ENCODE measurements at places on chromosomes 1 and 21. TPM values are rescaled to one million over a fixed set of nuclear protein-coding genes. Genes with fewer than 3 reads are reported as not detected.

Gene LCE1B
- not detected for polyA plus RNA-seq

Gene CYP4A22
- not detected for polyA plus RNA-seq

Gene GPR52
- not detected for polyA plus RNA-seq

Gene SLFNL1
- polyA plus RNA-seq = 0.31 TPM

Gene CFAP141
- not detected for polyA plus RNA-seq

Gene C4BPB
- 1.1 TPM for polyA plus RNA-seq

Gene CFAP107
- polyA plus RNA-seq = not detected

Gene PEF1
- polyA plus RNA-seq = 58.9 TPM

Gene OPRD1
- polyA plus RNA-seq = 0.06 TPM

Gene AADACL4
- polyA plus RNA-seq = not detected

Gene VANGL2
- 20.6 TPM for polyA plus RNA-seq

Gene UMODL1
- 0.43 TPM for polyA plus RNA-seq

Gene TRIM67
- 0.39 TPM for polyA plus RNA-seq

Gene SLAMF9
- polyA plus RNA-seq = not detected

Gene BCAN
- 1.9 TPM for polyA plus RNA-seq

Gene TRIM46
- 0.64 TPM for polyA plus RNA-seq

Gene BACH1
- 6.5 TPM for polyA plus RNA-seq

Gene HPDL
- polyA plus RNA-seq = 1.1 TPM

Gene RGS18
- 0.67 TPM for polyA plus RNA-seq

Gene ARHGAP30
- 5.8 TPM for polyA plus RNA-seq

All from small intestine (tissue), 16 donors.